H7 (cell line): ENCODE measurements at places on chromosomes 7 and 10.

GRCh38 chr10:124616040-124616835, 127.9 kb downstream of the FAM53B start:
- no peak for DNase-seq

GRCh38 chr7:135938563-135938962, 38.6 kb downstream of the MTPN start:
- DNase-seq: no peak

DNA sequence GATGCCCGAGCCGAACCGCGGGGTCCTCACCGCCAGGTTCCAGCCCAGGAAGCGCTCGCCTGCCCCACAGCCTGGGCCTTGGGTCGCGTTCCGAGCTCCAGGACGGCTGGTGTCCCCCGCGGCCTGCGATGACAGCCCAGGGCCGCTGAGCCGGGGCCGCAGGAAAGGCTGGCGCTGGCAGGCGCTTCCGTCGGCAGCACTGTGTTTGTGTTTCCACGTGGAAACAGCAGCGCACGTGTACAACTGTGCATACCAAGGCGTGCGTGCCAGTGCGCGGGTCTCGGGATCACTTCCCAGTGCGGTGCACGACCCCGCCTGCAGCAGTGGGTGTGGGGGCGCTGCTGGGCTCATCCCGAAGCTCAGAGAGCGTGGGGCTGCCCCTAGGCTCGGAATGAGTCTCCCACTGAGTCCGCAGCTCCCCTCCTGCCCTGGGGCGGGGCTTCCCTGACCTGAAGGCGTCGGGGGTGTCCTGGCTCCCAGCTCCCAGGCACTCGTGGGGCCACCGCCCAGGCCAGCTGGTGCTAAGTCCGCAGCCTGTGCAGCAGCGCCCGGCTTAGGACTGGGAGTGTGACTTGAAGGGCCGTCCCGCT, 17.2 kb downstream of the AP5Z1 start:
- DNase-seq: peak; percentile 66

GRCh38 chr7:79458796-79459195, 5.3 kb upstream of the MAGI2 start:
- no peak for DNase-seq

DNA sequence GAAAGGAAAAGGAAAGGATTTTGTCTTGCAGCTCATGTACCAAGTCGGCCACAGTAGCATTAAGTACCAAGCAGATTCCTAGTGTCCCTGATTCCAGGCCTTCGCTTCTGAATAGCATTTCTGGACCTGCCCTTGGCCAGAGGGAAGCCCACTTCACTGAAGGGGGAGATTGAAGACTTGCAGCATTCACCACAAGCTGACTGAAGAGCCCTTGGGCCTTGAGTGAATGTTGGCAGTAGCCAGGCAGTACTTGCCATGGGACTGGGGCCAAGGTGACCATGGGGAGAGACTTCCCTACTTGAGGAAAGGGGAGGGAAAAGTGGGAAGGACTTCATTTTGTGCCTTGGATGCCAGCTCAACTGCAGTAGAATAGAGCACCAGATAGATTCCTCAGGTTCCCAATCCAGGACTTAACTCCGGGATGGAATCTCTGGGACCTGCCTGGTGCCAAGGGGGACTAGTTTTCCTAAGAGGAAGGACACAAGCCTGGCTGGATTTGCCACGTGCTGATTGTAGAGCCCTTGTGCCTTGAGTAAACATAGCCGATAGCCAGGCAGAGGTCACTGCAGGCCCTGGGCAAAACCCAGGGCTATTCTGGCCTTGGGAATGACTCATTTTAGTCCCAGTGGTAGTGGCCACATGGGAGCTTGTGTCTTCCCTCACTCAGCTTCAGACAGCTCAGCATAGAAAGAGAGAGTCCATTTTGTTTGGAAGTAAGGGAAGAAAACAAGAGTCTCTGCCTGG, 141.7 kb upstream of the KCND2 start:
- no peak for DNase-seq

DNA sequence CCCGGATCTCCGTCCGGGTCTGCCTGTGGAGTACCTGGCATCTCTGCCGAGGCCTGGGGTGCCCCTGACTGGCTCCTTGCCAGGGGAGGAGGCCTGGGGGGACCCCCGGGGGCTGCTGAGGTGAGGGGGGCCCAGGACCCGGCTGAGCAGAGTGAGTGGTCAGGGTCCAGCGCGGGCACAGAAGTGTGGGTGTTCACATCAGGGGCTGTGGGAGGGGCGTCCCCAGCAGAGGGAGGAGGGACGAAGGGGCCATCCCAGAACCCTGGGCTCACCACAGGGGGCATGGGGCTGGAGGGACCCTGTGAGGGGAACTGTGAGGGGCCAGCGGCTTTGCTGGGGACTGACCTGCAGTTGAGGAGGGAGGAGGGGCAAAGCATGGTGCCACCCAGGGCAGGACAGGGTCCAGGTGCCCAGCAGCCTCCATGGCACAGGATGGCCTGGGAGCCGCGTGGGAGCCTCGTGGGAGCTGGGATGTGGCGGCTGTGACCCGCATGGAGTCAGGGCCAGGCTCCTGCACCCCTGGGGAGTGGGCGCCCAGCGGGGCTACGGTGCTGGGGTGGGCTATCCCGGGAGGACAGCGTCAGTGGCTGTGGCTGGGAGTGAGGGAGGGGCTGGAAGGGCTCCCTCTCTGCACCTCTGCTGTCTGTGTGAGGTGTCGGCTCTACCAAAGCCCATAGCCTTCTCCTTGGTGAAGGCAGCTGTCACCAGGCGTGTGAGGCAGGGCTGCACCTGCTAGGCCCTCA, 91.2 kb downstream of the DNAJB6 start:
- DNase-seq: no peak
